ENCODE measurements at places on chromosomes 16 and 17.
A peak's percentile ranks its signal among the peaks of the same experiment; 100 is the strongest.

GRCh38 chr16:11139326-11140097 lies 116.5 kb downstream of the SOCS1 start:
- no peak for DNase-seq

- DNase-seq, result no peak
Measured at GRCh38 chr16:79360267-79360666, 240.3 kb downstream of the MAF start.

DNA sequence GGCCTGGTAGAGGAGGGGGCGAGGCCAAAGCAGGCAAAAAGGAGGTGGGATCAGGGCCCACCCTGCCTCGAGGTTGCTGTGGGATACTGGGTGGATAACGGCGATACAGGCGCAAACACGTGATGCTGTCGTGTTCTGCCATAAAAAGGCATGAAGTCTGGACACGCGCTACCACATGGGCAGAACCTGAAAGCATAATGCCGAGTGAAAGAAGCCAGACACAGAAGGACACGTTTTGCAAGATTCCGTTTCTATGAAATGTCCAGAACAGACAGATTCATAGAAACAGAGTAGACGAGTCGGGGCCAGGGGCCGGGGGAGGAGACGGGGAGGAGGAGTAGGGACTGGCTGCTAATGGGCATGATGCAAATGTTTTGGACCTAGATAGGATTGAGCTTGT lies 43.5 kb downstream of the ZDHHC7 start:
- DNase-seq, result no peak

DNA sequence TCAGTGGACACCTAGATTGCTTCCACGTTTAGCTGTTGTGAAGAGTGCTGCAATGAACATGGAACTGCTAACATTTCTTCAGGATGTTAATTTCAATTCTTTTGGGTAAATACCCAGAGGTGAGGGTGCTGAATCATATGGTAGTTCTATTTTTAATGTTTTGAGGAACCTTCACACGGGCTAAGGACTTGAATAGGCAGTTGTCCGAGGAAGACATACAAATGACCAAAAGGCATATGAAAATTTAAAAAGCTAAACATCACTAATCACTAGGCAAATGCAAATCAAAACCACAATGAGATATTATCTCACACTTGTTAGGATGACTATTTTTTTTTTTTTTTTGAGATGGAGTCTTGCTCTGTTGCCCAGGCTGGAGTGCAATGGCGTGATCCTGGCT lies 173.3 kb downstream of the PRKCB start:
- DNase-seq, result no peak

DNA sequence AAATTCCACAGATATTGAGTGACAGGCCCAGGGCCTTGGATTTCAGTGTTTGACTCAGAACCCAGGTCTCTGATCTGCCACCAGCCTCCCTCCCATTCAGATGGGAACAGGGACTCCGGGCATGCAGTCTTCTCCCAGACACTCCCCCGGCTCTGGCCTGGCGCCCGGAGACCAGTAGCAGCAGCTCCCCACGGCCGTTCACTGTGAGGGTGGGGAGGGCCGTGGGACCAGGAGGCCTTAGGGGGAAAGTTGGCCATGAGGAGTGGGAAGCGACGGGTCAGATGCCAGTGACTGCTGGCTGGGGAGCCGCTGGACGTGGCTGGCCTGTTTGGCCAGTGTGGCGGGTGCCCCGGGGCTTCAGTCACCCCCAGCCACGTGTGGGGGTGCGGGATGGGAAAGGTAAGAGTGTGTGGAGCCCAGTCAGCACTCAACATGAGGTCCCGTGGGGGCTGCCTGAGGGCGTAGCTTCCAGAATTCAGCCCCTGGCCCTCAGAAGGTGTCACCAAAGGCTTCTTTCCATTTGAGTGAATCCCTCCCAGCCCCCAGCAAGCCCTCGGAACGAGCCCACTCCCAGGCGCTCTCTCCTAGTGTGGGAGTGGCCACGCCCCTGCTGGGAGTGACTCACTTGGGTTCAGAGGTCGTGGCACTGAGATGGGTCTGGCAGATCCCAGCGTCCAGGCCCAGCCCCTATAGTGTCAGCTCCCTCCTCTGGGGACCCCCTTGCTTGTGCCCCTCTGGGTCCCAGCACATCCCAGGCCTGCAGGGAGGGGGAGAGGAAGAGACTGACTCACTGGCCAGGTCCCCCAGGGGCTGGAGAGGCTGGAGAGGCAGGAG lies 309.4 kb downstream of the SEC14L1 start:
- DNase-seq, result peak; percentile 67

- DNase-seq, result no peak
Measured at GRCh38 chr17:79242873-79243602, 168.4 kb downstream of the ENGASE start.
